ENCODE measurements at places on chromosomes 4 and X.

DNA sequence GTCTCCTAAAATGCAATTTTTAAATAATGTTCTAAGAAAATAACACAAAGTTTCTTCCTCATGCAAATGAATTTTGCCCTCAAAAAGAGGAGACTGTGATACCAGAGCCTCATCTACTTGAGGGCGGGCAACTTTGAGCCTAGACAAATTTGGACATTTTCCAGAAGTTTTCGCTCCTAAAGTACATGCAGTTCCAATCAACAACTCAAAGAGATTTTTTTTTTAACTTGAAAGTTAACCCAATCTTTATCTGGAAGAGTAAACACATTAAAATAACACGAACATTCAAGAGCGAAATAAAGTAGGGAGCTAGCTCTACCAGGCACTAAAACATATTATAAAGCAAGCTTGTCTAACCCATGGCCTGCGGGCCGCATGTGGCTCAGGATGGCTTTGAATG is 29.4 kb upstream of the FBXW7 start:
- DNase-seq: no peak

DNA sequence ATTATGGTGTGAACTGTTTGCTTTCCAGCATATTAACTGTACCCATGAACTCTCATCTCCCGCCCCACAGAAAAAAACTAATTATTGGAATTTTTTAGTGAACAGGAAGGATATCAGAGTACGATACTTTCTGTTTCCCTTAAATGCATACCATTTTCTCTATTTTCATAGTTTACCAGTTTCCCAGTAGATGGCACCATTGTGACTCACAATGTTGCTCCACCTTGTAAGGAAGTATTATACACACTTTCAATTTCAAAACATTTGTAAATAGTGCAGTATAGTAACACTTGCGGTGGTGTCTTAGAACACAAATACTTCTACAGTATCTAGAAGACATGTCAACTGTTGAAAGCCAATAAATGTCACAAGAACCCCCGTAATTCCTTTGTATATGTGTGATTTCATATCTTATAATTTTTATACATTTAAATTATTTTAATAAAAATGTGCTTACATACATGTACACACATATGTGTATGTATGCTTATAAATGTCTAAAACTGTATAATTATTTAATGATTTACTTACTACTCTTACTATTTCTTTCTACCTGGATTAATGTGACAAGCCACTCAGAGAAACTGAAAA is 167.3 kb downstream of the SLIT2 start:
- DNase-seq: no peak

GRCh38 chr4:4302416-4302815 is 12.4 kb downstream of the ZBTB49 start:
- no peak for DNase-seq

- DNase-seq: no peak
Measured at GRCh38 chr4:156528216-156528615, 443.4 kb downstream of the PDGFC start.

DNA sequence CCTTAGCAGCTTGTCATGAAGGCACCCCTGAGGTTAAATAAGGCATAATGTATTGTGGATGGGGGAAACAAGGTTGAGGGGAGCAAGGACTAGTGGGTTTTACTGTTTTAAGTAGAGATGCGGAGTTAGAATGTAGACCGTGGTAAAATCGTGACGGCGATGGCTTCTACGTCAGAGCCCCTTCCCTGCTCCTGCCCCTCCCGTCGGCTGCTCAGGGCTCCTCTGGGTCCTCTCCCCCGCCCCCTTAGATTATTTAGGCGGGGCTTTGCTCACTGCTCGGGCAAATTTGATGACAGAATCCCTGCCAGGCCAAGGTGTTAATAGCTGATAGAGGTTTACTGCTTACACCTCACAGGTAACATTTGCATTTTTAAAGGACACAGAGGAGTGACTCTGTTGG is 2.3 kb downstream of the FRMPD3 start:
- DNase-seq: no peak

- no peak for DNase-seq
Measured at GRCh38 chr4:153112041-153112441, 92.2 kb upstream of the TRIM2 start.

DNA sequence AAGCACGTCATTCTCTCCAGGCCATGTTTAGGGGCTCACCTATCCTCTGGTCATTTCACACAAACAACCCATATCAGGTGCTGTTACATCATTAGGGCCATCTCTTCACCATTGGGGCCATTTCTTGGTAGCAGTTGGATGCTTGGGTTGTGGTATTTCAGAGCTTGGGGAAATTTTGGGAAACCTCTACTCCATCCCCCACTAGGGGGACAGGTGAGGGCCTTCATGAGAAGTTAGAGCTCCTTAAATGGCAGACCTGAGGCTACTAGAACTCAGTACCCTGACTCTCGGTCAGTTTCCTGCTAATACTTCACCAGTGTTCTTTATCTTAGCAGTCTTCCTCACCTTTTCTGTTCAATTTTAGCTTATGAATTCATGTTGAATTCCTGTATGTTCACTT is 50.2 kb downstream of the ZNF827 start:
- DNase-seq: no peak
